ENCODE measurements at places on chromosomes 7 and 10. TPM values are rescaled to one million over a fixed set of nuclear protein-coding genes. Genes with fewer than 3 reads are reported as not detected.

MYH16 gene
- total RNA-seq = not detected

PTPRN2 gene
- 0.33 TPM for total RNA-seq

CTNNA3 gene
- 1.5 TPM for total RNA-seq

SEMA3D gene
- 0.25 TPM for total RNA-seq

SLC13A4 gene
- total RNA-seq = 0.35 TPM

HEPACAM2 gene
- total RNA-seq = not detected

ADIRF gene
- total RNA-seq = 79.3 TPM

TAS2R40 gene
- not detected for total RNA-seq

GALNT17 gene
- 0.18 TPM for total RNA-seq

NKX6-2 gene
- total RNA-seq = not detected

PIK3CG gene
- total RNA-seq = 0.73 TPM

ZNF25 gene
- 2.3 TPM for total RNA-seq

MACROH2A2 gene
- total RNA-seq = 5.3 TPM

NPFFR1 gene
- total RNA-seq = not detected

MUC12 gene
- 0.05 TPM for total RNA-seq

AFAP1L2 gene
- total RNA-seq = 1.3 TPM

TMEM120A gene
- 79.6 TPM for total RNA-seq

SUGCT gene
- 14.3 TPM for total RNA-seq

TMEM184A gene
- total RNA-seq = 44.6 TPM

COBL gene
- 38.3 TPM for total RNA-seq

PNLIPRP3 gene
- total RNA-seq = not detected

FEZF1 gene
- total RNA-seq = not detected

CPXM2 gene
- 0.45 TPM for total RNA-seq

ZNF485 gene
- total RNA-seq = 2.7 TPM

GPRIN2 gene
- total RNA-seq = 1.1 TPM

TMEM229A gene
- not detected for total RNA-seq
